Hippocampal formation (tissue), 2 donors: ENCODE measurements at places on chromosomes 2 and 18.

DNA sequence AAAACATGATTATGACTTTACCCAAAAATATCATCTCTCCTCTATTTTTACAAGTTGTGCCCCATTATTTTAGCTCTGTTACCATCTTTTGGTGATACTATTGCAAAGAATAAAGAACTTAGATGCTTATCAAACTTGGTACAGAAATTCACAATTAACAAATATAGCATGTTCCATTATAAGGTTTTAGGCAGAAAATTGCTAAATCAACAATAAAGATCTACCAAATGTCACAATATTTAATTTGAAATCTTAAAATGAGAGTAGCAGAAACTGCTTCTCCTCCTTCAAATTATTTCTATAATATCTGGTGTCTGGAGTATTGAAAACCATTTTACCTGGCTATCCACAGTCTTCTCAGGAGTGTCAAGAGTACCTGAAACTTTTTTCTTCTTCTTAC is 8.7 kb downstream of the NIFK start:
- no peak for DNase-seq

DNA sequence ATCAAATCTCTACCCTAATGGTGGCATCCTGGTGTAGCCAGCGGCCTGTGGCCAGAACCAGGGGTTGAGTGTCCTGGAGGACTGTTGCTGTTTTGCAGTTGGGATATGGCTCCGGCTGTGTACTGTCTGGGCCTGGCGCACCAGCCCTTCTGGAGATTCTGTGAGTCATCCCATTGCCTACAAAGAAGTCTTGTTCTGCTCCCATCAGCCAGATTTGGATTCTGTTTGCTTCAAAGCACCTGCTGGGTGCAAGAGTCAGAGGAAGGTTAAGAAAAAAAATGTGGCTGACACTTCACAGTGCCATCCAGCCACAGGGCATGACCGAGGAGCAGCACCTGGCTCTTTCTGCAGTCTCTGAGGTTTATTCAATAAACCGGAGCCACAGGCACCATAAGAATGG is 41.0 kb upstream of the ASAP2 start:
- DNase-seq, result peak; percentile 6

DNA sequence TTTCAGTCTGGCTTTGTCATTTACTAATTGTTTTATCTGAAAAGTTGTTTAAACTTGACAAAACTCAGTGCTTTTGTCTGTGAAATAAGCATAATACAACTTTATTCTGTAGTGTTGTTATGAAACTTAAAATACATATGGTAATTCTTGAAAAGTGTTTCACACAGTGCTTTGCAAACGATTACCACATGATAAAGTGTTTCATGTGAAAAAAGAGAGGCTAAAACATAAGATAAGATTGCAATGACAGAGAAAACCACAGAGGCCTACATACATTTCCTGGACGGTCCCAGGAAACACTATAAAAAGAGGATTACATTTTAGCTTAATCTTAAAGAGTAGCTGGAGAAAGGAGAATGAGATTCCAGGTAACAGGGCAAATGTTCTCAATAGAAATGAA is 1934.6 kb upstream of the LRRTM1 start:
- no peak for DNase-seq

- DNase-seq, result peak; percentile 36
Measured at GRCh38 chr2:236343400-236344161, 79.4 kb upstream of the ASB18 start.

- DNase-seq, result no peak
Measured at GRCh38 chr2:2233171-2233826, 97.8 kb downstream of the MYT1L start.

- DNase-seq, result no peak
Measured at GRCh38 chr18:63578357-63578958, 8.7 kb upstream of the SERPINB13 start.

DNA sequence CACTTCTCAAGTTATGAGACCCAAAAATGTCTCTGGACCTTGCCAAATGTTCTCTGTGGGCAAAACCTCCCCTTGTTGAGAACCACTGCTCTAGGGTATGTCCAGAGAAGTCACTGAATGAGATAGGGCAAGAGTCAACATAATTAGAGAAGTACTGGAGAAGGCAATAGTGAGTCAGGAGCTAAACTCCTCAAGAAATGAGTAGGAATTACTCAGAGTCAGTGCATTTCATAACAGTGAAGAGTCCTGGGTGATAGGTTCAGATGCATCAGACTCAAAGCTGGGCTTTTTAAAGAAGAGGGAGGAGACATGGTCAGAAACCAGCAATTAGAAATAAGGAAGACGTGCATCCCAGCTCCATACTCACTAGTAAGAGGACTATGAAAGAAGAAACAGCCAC is 38.6 kb upstream of the IHH start:
- no peak for DNase-seq

DNA sequence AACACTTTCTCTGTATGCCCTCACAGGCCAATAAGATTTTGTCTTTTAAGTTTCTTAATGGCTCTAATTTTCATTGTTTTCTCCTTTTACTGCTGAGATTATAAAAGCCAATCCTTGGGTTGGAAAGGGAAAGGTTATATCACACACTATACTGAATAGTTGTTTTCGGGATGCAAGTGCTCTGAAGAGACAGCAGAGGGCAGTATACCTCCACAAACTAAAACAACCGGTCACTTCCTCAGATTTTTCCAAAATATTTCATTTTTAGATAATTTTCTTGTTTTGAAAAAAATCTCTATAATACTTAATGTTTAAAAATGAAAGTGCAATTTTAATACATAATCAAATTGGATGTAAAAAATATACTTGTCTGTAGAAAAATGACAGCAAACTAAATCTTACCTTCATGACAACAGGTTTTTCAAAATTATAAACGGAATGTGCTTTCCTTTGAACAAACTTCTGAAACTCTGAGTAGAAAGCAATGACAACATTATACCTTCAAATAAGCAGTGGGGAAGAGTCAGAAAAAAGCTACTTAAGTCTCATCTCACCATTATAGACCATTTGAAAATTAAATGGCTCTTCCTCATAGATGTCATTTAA is 82.7 kb downstream of the ORC4 start:
- no peak for DNase-seq

DNA sequence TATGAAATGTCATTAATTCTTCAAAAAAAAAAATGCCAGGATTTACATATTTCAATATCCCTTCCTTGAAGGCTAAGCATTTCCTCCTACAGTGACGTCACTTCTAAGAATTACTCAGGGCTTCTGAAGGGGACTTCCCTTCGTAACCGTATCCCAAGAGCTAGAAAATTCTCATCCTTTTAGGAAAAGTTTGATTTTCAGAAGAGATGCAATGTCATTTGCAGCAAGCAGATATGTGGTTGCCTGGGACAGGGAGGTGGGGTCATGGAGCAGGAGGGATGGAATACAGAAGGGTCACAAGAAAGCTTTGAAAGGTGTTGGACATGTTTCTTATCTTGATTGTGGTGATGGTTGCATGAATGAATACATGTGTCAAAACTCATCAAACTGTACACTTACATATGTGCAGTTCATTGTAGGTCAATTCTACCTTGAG is 97.0 kb upstream of the ATL2 start:
- no peak for DNase-seq

- no peak for DNase-seq
Measured at GRCh38 chr2:15127876-15128275, 433.3 kb downstream of the NBAS start.

GRCh38 chr2:148948868-148949267 is 73.8 kb downstream of the KIF5C start:
- DNase-seq, result no peak

DNA sequence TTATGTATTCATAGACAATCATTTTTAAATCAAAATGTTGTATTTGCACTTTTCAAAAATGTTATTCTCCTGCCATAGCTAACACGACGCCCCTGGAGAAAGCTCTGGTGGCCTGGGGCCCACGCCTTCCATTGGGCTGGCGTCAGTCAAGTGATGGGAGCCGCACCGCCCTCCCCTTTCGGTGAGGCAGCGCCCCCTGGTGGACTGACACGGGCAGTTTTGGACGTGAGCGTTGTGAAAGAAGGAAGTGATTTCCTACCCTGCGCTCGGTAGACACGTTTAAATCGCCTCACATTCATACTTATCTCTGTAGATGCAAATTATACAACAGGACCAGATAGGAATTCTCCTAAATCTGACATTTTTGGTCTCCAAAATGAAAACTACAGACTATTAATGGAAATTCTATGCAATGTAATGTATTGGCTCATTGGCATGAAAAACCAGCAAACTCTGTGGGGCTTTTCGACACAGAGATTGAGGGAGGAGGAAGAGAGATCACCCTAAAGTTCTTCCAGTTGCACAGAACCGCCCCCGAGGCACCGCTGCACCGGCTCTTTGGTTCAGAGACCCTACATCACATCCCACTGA is 326.2 kb upstream of the SOX11 start:
- DNase-seq, result peak; percentile 16

DNA sequence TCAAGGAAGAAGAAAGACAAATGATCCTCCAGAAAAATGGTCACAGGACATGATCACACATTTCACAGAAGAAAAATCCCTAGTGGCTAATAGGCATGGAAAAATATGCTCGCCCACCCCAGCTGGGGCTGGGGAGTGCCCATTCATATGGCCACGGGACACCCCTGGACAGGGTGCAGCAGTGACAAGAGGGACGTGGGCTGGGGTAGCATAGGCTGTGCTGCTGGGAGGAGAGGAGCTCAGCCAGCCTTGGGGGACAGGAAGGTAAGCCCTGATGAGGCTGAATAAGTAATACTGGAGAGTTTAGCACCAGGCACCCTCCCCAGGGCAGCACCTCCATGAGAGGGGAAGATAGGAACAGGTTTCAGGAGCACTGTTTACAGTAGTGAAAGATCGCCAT is 254.9 kb upstream of the HS6ST1 start:
- DNase-seq, result no peak

DNA sequence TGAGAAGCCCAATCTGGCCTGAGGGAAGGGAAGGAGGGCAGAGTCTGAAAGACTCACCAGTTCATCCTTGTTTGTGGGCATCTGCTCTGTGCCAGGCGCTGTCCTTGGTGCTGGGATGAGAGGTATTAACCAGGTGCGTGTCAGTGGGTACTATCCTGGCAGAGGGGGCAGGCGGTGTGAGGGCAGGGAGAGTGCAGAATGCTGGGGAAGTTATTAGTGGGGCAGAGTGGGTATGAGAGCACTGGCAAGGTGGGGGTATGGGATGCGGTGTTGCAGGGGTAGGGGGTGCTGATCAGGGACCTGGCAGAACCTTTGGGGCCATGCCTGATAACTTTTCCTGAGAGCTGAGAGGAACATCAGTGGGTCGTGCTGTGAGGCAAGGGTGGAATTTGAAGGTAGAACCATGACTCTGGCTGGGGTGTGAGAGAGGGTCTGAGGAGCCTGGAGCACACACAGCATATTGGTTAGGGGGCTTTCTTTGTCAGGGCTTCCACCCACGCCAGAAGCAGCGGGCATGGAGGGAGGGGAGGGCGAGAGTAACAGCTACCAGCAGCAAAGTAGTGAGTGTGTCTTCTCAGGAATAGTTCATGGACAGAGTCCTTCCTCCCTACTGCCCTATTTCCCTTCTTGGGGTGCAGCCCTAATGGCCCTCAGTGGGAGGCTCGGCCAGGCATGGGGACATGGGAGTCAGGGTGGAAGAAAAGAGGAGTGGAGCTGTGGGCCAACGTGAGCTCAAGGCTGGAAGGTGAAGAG is 290.7 kb downstream of the CYP26B1 start:
- no peak for DNase-seq

- no peak for DNase-seq
Measured at GRCh38 chr2:14257801-14258507, 374.6 kb upstream of the LRATD1 start.

DNA sequence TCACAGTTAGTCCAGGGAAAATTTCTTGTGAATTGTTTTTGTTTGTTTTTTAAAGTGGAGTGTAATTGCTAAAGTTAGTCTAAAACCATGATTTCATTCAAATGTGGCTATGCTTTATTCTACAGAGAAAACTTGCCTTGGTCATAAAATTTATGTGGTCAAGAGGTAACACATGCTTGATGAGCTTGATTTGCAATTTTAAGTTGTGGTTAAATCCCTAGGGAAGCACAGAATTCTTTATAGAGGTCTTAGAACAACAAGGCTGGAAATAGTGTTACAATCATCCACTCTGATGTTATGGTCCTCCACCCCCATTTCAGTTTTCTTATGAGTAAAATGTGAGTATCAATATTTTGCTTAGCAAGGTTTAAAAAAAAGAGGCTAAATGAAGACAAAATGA is 359.6 kb downstream of the NRXN1 start:
- DNase-seq, result no peak

GRCh38 chr2:215020283-215020682 is 118.1 kb downstream of the ABCA12 start:
- no peak for DNase-seq

DNA sequence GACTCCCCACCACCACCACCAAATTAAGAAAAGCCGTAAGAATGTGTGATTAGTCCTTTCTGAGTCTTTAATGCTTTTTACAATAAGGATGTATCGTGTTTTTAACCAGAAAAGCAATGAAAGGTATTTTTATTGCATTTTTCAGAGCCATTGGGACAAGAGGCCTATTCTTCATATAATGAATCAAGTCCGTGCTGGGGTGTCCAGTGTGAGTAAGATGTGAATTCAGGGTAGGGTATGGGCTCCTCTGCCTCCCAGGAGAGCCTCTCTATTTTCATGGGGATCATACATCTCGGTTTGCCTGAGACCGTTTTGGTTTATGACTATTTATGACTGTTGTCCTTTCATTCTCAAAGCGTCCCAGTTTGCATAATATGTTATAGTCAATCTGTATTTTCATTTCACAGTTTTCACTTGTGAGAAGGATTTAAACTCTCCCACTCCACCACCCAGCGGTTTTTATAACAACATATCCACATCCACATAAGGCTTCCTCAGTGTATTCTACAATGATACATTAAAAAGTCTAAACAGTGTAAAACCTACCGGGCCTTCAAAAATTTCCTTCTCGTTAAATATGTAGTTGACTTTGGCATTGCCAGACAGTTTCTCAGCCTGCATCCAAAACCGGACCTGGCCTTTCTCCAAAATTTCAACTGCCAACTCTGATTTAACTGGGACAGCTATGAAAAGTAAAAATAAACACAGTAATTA is 80.8 kb upstream of the LPIN2 start:
- DNase-seq, result no peak
